ENCODE measurements at places on chromosomes 4 and X. TPM values are rescaled to one million over a fixed set of nuclear protein-coding genes. Genes with fewer than 3 reads are reported as not detected.
A peak's percentile ranks its signal among the peaks of the same experiment; 100 is the strongest.

- no peak for DNase-seq
Measured at GRCh38 chrX:27057883-27058282, 405.3 kb downstream of the PPP4R3C start.

- no peak for DNase-seq
Measured at GRCh38 chr4:28232376-28232775, 1371.7 kb downstream of the STIM2 start.

DNA sequence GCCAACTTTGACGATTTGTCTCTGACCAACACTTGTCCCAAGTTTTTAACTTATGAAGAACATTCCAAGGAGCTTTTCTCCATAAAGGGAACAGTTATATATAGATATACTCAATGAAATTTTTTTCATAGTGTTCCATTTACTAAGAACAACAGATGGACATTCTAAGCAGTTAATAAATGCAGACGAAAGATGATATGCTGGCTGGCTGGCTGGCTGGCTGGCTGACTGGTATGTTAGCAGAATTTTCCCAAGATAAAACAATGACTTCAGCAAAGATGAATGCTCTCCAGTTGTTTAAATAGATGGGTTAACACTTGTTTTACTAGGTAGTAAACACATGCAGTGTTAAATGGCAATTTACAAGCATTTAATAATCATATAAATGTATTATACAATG lies 62.2 kb downstream of the SPANXN3 start:
- no peak for DNase-seq

- DNase-seq: no peak
Measured at GRCh38 chrX:134803551-134804183, 145.4 kb upstream of the PLAC1 start.

DNA sequence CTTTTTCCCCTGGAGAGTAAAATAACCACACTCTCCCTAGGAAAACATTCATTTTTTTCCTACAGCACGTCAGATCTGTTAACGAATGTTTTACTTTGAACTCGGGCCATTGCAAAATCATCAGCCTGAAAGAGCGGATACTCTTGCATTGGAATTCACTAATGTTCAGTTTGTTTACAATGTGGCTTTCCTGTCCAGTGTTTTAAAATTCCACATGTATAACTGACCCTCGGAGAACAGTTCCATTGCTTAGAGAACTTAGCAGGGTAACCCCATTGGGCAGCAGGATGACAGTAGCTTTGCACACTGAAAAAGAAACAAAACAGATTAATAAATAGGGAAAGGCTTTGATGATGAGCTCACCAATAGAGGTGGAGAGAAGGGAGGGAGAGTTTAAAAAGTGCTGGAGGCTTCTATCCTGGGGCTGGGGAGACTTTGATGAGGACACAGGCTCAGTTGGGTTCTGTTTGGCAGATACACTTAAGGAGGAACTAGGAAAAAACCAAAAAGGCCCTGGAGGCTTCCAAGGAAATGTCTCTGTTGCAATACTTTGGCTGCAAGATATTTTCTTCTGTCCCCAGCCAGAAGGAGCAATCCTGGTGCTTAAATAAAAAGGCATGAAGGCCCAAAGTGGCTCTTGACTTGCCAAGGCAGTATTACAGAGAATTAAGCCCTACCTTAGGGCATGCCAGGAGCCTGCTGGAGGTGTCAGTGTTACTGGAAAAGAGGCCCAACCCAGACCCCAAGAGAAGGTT lies 143.1 kb downstream of the ARSF start:
- DNase-seq: peak; percentile 96

The DCAF8L2 gene
- total RNA-seq: not detected

The HSFX2 gene
- total RNA-seq: not detected

The RBBP7 gene
- total RNA-seq: 123 TPM

Data from fibroblast of villous mesenchyme (primary cell).